ENCODE measurements at places on chromosomes 4 and X. TPM values are rescaled to one million over a fixed set of nuclear protein-coding genes. Genes with fewer than 3 reads are reported as not detected.
A peak's percentile ranks its signal among the peaks of the same experiment; 100 is the strongest.

GRCh38 chrX:18348047-18348446, 6.4 kb downstream of the SCML2 start:
- no peak for DNase-seq

Gene GPR50
- total RNA-seq: not detected

- DNase-seq: no peak
These were observed 209.4 kb upstream of the UGT8 start for GRCh38 chr4:114389070-114389685.

GRCh38 chr4:74934888-74935287, 2.0 kb downstream of the PARM1 start:
- peak; percentile 38 for DNase-seq

Gene GLOD5
- total RNA-seq: not detected

- no peak for DNase-seq
These were observed 43.9 kb upstream of the FGFBP2 start for GRCh38 chr4:16006771-16007446.

GRCh38 chr4:3220476-3221183, 28.3 kb upstream of the MSANTD1 start:
- no peak for DNase-seq

Gene PRDM5
- 47.3 TPM for total RNA-seq

Measured in ovary (tissue), 10 donors.